ENCODE measurements at places on chromosomes 2 and 18. TPM values are rescaled to one million over a fixed set of nuclear protein-coding genes. Genes with fewer than 3 reads are reported as not detected.

GRCh38 chr2:218295029-218295428 lies 2.7 kb upstream of the TMBIM1 start:
- H3K27ac ChIP-seq: peak overlapping the region; percentile 93
- peak; percentile 78 for DNase-seq
- H3K4me1 ChIP-seq: peaks cover 38% of the 10 kb centered on the region
- H3K27me3 ChIP-seq: no peaks in the 10 kb centered on the region
- no peaks in the 10 kb centered on the region for H3K36me3 ChIP-seq

DNA sequence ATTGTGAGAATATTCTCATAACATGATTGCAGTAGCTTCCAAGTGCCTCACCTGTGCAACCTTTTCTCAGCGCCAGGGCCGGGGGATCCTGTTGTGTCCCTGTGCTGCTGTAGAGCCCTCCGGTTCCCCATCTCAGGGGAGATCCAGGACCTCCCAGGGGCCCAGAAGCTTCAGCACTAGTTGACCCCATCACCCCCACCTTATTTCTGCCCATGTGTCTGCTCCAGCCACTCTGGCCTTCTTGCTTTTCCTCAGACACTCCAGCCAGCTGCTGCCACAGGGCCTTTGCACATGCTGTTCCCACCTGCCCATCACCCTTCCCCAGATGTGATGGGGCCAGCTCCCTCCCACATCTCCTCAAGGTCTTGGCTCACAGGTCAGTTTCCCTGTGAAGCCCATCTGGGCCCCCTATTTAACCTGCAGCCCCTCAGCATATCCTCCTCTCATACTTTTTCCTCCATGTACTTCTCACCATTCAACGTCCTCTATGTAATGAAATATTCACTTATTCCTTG lies 226.5 kb downstream of the SEPTIN10 start:
- no peak overlapping the region for H3K4me3 ChIP-seq
- no peak overlapping the region for H3K27ac ChIP-seq
- H3K27me3 ChIP-seq: no peaks in the 10 kb centered on the region
- no peaks in the 10 kb centered on the region for H3K4me1 ChIP-seq
- H3K36me3 ChIP-seq: no peaks in the 10 kb centered on the region

The KCNF1 gene
- 0.67 TPM for total RNA-seq

DNA sequence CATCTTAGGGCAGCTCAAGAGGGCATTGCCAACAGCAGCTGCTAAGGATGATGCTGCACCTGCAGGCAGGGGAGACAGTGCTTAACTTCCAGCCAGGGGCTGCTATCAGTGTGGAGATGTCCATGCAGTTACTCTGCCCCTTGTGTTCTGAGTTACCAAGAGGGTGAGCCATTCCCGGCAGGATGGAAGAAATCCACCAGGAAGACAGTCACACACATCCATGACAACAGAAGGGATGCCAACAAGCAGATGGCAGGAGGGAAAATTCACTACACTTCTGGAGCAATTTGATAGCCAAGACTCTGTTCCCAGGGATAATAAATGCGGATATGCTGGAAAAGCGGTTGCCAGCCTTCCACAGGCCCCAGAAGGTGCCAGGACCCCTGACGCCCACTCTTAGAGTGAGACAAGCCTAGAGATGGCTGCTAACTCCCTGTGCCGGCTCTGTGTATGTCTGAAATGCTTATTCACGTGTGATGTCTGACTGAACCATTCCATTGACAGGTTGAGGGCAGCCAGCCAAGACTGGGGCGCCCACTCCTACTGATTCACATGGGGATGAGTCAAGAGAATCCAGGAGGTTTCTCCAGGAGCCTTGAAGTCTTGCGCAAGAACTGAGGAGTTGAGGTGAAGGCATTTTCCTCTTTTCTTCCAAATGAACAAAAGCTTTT lies 24.5 kb downstream of the LOXHD1 start:
- no peak overlapping the region for H3K27ac ChIP-seq
- DNase-seq: no peak
- H3K27me3 ChIP-seq: peaks cover 4% of the 10 kb centered on the region
- no peaks in the 10 kb centered on the region for H3K4me1 ChIP-seq

- H3K27ac ChIP-seq: peak overlapping the region; percentile 89
Observed at GRCh38 chr2:231672617-231673347, 35.5 kb upstream of the PTMA start.

DNA sequence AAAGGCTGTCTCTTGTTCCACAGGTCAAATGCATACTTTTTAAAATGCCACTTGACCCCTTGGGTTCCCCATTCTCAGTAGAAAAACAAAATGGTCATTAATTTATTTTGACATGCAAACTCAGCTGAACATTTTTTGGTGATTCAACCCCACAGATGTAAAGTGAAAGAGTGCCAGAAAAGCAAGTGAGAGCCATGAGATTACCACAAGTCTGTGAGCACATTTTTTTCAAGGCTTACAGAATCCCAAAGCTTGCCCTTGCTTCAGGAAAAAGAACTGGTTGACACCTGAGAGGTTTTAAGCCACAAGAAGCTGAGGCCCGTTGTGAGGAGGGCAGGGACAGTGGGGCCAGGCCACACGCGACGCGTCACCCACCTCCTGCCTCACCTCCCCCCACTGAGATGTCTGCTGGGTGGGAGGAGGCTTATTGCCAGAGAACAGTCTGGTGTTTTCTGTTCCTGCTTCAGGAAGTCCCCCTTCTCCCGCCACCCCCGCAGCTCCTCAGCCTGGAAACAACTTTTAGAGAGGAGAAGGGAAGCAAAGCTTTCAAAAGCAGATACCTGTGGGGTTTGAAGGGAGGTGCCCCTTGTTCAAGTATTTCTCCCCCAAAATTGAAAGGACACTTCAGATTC lies 70.4 kb upstream of the CYP1B1 start:
- no peaks in the 10 kb centered on the region for H3K36me3 ChIP-seq
- peak; percentile 55 for DNase-seq
- no peak overlapping the region for H3K4me3 ChIP-seq
- H3K27ac ChIP-seq: peak overlapping the region; percentile 93

GRCh38 chr2:129819855-129820254 lies 159.6 kb upstream of the RAB6C start:
- no peak overlapping the region for H3K4me3 ChIP-seq
- H3K36me3 ChIP-seq: no peaks in the 10 kb centered on the region
- H3K4me1 ChIP-seq: no peaks in the 10 kb centered on the region

GRCh38 chr2:151007365-151007764 lies 254.3 kb downstream of the RBM43 start:
- no peaks in the 10 kb centered on the region for H3K4me1 ChIP-seq
- H3K27me3 ChIP-seq: no peaks in the 10 kb centered on the region
- H3K27ac ChIP-seq: no peak overlapping the region
- no peak for DNase-seq
- H3K36me3 ChIP-seq: no peaks in the 10 kb centered on the region
- H3K4me3 ChIP-seq: no peak overlapping the region

GRCh38 chr2:25042321-25043240 lies 705 bp downstream of the EFR3B start:
- peak; percentile 67 for DNase-seq
- H3K4me3 ChIP-seq: peak overlapping the region; percentile 86
- H3K4me1 ChIP-seq: peaks cover 9% of the 10 kb centered on the region
- no peaks in the 10 kb centered on the region for H3K36me3 ChIP-seq
- peaks cover 8% of the 10 kb centered on the region for H3K27me3 ChIP-seq

GRCh38 chr2:222862106-222862908 lies 1.5 kb downstream of the ACSL3 start:
- peak overlapping the region; percentile 96 for H3K4me3 ChIP-seq
- H3K36me3 ChIP-seq: no peaks in the 10 kb centered on the region

The TNFRSF11A gene
- total RNA-seq: 11.0 TPM

The ANKZF1 gene
- 25.2 TPM for total RNA-seq

DNA sequence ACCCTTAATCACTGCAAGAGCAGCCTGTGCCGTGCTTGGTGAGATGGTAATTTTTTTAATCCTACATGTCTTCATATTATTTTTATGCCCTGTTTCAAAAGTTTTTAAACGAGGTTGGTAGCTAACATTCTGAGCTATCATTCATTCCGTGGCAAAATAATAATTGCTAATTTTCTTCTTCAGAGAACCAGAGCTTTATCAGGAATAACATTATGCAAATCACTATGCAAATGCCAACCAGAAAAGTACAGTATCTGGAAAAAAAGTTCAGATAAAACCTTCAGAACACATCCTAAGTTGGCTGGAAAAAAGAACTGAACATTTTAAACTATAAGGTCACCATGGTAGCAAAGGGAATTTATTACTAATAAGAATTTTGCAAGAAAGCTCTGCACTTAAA lies 165.1 kb upstream of the NABP1 start:
- H3K4me3 ChIP-seq: no peak overlapping the region
- H3K36me3 ChIP-seq: no peaks in the 10 kb centered on the region
- DNase-seq: no peak
- H3K27ac ChIP-seq: no peak overlapping the region
- no peaks in the 10 kb centered on the region for H3K4me1 ChIP-seq
- H3K27me3 ChIP-seq: no peaks in the 10 kb centered on the region

GRCh38 chr2:19689646-19690168 lies 212.1 kb downstream of the TTC32 start:
- H3K4me3 ChIP-seq: no peak overlapping the region
- H3K4me1 ChIP-seq: no peaks in the 10 kb centered on the region
- no peaks in the 10 kb centered on the region for H3K27me3 ChIP-seq
- H3K36me3 ChIP-seq: no peaks in the 10 kb centered on the region

DNA sequence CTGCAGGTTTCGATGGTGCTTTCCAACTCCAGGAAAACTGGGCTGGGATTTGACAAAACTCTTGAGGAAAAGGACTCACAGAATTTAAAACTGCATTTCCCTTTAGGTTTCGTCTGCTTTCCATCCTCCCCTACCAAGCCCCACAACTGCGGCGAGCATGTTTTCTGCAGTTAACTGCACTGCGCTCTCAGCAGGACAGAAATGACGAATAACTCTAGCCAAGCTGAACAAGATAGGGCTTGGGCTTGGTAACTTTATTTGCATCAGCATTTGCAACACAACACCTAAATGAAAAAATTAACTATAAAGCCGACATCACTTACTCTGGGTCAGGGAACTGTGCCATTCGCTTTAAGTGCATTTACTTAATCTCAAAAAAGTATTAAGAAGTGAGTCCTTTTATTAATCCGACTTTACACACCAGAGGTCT lies 669 bp upstream of the PIKFYVE start:
- H3K4me1 ChIP-seq: peaks cover 15% of the 10 kb centered on the region
- H3K27me3 ChIP-seq: no peaks in the 10 kb centered on the region
- peak; percentile 46 for DNase-seq
- no peaks in the 10 kb centered on the region for H3K36me3 ChIP-seq
- H3K4me3 ChIP-seq: peak overlapping the region; percentile 28
- H3K27ac ChIP-seq: peak overlapping the region; percentile 94

DNA sequence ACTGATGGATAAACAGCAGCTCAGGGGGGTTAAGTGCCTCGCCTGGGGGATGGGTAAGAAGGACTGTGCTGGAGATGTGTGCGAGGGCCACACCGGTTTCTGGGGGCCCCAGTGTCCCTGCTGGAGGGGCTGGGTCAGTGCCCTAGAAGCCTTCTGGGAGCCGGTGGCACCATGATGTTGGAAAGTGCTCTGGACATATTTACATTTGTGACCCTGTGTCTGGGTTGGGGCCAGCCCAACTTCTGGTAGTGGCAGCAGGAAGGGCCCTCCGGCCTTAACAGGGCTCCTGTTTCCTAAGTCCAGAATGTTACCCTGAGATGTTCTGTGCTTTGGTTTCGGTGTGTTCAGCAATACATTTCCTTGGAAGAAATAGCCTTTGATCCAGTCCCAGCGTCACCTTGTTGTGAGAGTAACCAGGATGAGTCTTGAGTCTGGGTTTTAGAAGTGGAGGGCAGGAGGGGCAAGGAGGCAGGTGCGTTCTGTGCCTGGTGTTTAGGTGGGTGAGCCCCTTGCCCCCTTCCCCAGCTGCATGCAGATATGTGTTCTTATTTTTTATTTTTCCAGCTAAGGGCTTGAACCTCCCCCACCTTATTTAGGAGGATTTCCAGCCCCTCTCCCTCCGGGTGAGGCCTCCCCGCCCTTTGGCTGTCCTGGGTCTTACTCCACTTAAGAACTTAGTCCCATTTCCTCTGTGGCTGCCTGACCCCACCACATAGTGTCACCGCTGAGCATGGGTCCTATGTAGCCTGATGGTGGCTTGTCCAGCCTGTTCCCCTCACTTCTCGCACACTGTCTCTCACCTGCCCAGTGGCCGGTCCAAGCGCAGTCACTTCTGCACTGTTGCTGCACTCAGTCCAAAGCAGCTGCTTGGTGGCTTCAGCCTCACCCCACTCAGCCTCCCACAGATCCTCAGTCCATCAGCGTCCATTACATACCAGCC lies 132.7 kb upstream of the HS6ST1 start:
- no peaks in the 10 kb centered on the region for H3K36me3 ChIP-seq
- H3K27me3 ChIP-seq: peaks cover 3% of the 10 kb centered on the region
- no peak for DNase-seq
- H3K4me3 ChIP-seq: no peak overlapping the region

DNA sequence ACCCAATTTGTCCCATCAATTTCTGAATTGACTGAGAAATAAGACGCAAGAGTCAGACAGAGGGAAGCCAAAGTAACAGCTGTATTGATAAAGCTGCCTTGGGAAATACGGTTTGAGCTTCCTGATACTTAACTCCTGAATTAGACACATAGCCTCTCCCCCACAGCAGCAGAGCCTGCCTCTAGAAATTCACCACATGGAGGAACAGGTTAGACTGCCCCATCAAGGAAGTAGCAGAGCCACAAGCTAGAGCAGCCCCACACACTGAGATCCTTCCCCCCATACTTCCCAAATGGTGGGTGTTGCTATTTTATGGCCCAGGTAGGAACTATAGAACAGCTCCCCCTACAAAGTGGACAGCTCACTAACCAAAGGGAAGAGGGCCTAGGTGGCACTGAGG lies 220.0 kb downstream of the SMAD2 start:
- no peak overlapping the region for H3K27ac ChIP-seq
- no peak overlapping the region for H3K4me3 ChIP-seq
- no peaks in the 10 kb centered on the region for H3K4me1 ChIP-seq

- no peak overlapping the region for H3K4me3 ChIP-seq
- peaks cover 68% of the 10 kb centered on the region for H3K27me3 ChIP-seq
- peaks cover 10% of the 10 kb centered on the region for H3K4me1 ChIP-seq
- no peak overlapping the region for H3K27ac ChIP-seq
Observed at GRCh38 chr2:110731064-110731463, 1.3 kb upstream of the ACOXL start.

DNA sequence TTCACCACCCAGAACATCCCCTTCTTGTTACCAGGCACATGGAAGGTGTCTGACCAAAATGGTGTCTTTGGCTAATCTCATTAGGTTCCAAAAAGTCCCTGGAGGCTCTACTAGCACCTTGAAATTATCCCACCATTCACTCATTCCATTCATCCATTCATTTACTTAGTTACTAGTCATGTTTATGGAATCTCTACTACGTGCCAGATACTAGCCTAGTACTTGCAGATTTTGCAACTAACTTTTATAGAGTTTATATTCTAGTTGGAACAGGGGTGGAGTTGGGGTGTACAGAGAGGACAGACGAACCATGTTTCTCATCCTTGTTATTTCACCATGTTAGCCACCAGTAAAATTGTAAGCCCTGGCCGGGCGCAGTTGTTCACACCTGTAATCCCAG lies 4.0 kb upstream of the NOP58 start:
- no peak overlapping the region for H3K27ac ChIP-seq
- DNase-seq: no peak
- peaks cover 3% of the 10 kb centered on the region for H3K4me1 ChIP-seq
- no peak overlapping the region for H3K4me3 ChIP-seq
- H3K27me3 ChIP-seq: no peaks in the 10 kb centered on the region

The HTRA2 gene
- 32.4 TPM for total RNA-seq

The SULT1C4 gene
- total RNA-seq: 14.0 TPM

GRCh38 chr2:102449370-102449974 lies 23.6 kb upstream of the SLC9A4 start:
- no peaks in the 10 kb centered on the region for H3K4me1 ChIP-seq
- no peaks in the 10 kb centered on the region for H3K27me3 ChIP-seq
- no peak overlapping the region for H3K4me3 ChIP-seq
- no peak overlapping the region for H3K27ac ChIP-seq
- peak; percentile 62 for DNase-seq
